ENCODE measurements at places on chromosomes 7 and 10. TPM values are rescaled to one million over a fixed set of nuclear protein-coding genes. Genes with fewer than 3 reads are reported as not detected.

DNA sequence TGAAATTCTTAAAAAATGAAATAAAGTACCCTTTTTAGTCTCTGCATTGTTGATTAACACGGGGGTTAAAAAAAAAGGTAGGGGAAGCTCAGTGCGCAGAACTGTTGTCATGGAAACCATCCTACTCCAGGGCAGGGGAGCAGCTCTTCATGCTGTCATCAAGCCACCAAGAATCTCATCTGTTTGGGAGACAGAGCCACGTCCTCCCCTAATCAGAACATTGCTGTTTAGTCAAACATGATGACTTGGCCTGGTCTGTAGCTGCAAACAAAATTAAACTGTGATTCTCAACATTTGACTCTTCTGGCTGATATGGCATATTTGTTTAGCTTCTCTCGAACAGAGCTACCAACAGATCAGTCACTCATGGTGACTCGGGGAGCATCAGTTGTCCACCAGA is 254.4 kb upstream of the KLF14 start:
- ATAC-seq: peak; percentile 80

Gene COPG2
- 31.2 TPM for total RNA-seq

DNA sequence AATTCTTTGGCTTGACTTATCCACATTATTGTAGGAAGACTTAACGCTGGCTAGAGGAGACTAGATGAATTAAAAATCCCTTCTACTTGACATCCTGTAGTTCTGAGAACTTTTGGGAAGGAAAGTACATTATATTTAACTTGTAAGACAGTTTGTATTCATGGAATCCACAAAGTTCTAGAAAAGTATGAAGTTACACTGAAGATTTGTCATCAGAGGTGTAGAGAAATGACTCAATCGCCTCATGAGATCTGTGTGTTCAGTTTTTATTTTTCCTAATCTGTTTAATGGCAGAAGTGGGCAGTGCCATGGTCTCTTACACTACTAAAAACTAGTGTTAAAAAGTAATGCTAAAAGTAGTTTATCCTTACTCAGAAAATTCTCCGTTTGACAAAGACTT is 89.1 kb upstream of the SMIM30 start:
- no peak for ATAC-seq

Gene IPMK
- 26.4 TPM for total RNA-seq

GRCh38 chr7:67549126-67549525 is 552.5 kb downstream of the TYW1 start:
- no peak for ATAC-seq

- ATAC-seq: no peak
Observed at GRCh38 chr7:52498366-52498765, 537.1 kb upstream of the POM121L12 start.

Gene POU6F2
- 0.16 TPM for total RNA-seq

Gene RHEB
- total RNA-seq: 55.5 TPM

Gene LAMB4
- not detected for total RNA-seq

- no peak for ATAC-seq
Observed at GRCh38 chr10:72593963-72594362, 31.9 kb downstream of the MICU1 start.

Gene NPY
- not detected for total RNA-seq

DNA sequence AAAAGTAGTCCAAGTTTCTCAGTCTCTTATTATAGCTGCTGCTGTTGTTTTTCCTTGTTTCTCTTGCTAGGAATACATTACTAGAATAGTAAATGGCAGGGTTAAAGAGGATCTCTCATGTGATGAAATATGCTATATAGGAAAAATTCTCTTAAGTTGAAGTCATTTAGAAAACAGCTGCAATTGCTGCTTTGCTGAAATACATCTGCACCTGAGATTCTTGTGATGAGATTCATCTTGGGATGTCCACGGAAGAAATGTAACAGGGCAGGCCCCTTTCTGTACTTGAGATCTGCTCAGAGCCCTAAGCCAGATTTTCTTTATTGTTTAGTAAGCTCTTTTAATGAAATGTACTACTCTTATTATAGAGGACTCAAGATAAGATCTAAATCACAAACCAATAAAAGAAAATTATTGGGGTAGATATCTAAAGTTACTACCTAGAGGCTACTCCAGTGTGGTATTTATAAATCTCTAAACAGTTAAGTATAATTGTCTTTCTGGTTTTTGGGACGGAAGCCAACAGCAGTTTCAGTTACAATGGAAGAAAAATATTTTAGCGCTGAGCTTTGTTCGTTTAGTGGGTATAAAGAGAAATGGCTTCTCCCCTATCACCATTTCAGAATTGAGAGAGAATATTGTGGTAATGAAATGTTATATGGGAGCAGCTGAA is 701.5 kb downstream of the KCNMA1 start:
- ATAC-seq: no peak

Gene ZEB1
- 49.2 TPM for total RNA-seq

GRCh38 chr10:1292611-1293031 is 236.4 kb downstream of the WDR37 start:
- no peak for ATAC-seq

DNA sequence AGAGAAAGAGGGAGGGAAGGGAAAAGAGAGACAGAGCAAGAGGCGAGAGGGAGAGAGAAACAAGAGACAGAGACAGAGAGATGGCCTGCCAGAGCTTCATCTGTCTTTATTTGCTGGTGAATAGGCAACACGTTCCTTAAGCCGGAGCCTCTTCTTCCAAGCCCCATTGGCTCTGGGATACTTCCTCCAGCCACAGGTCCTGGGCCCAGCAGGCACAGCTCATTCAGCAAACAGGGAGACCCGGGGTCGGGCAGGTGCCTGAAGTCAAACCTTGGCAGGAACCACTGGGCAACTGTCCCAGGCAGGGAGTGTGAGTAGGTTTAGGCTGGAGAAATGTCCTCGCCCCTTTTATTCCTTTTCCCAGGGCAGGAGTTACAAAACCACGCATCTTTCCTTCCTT is 68.2 kb downstream of the MYL10 start:
- no peak for ATAC-seq

Gene NEBL
- total RNA-seq: not detected

- ATAC-seq: peak; percentile 60
Observed at GRCh38 chr10:133278577-133279265, 2.1 kb upstream of the ADAM8 start.

GRCh38 chr10:101452176-101452575 is 98.2 kb downstream of the BTRC start:
- ATAC-seq: no peak

DNA sequence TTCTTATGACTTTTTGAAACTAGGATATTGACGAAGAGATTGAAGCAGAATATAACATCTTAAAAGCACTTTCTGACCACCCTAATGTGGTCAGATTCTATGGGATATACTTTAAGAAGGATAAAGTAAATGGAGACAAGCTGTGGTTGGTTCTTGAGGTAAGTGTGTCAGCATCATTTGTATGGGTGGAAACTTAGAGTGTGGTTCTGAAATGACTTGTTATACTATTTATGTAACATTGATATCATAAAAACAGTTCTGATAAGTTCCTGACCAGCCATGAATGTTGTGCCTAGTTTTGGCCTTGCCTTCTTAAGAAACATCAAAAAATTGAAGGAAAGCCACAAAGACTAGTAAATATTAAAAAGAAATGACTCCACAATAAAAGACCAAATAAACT is 20.8 kb downstream of the MYO3A start:
- ATAC-seq: no peak

- ATAC-seq: no peak
Observed at GRCh38 chr10:116522803-116523381, 22.8 kb upstream of the PNLIP start.

DNA sequence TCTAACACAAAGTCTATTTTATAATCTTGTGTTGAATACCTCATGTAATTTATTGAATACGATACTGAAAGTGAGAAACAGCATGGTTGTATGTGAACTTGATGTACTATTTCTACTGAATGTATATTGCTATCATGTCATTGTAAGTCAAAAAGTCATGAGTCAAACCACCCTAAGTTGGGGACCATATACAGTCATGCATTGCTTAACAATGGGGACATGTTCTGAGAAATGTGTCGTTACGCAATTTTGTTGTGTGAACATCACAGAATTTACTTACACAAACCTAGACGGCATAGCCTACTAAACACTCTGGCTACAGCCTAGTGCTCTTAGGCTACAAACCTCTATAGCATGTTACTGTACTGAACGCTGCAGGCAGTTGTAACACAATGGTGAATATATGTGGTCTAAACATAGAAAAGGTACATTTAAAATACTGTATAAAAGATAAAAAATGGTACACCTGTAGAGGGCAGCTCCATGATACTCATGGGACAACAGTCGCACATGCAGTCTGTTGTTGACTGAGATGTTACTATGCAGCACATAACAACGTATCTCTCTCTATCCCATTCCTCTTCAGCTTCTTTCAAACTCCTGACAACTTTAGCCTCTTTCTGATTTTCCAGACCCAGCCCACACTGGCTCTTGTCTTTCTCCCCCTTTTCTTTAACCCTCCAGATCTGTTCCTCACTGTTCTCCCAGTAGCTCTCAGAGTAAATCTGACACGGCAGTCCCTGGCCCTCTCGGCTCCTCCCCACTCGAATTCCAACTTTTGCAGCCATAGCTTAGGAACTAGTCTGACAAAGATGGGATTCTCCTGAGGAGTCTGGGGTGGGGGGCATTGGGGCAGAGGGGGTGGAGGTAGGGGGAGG is 90.1 kb downstream of the SNX10 start:
- ATAC-seq: peak; percentile 11

Gene EBLN1
- total RNA-seq: not detected

GRCh38 chr7:105806592-105807447 is 69.6 kb downstream of the ATXN7L1 start:
- peak; percentile 65 for ATAC-seq

Gene FRAT2
- total RNA-seq: 9.7 TPM

DNA sequence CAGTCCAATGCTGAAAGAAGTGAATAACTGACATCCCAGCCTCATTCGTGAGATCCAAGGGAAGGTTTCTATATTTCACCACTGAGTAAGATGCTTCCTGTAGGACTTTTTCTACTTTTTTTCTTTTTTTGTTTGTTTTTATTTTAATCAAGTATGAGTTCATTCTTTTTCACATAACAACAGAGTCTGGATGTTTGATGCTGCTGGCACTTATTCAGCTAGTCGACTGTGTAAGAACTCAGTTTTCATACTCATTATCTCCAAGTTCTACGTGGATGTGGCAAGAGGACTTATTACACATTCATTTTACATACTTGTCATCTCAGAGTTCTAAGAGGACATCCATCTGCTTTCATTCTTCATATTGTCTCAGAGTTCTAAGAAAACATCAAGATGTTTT is 86.9 kb downstream of the CPXM2 start:
- no peak for ATAC-seq

DNA sequence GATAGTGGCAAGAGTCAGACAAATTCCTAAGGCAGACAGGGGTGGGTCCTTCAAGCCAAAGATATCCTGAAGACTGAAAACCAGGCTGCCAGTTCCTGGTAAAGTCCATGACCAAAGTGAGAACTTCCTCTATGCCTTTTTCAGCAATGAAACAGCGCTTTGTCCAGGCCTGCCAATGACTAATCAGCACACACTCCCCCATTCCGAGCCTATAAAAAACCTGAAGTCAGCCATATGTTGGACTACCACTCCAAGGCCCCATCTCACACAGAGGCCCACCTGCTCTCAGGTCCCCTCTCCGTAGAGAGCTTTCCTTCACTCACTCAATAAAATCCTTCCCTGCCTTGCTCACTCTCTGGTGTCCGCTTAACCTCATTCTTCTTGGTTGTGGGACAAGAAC is 402.2 kb downstream of the ANKRD7 start:
- ATAC-seq: no peak

Data from activated T-helper 17 cell treated with anti-CD3 and anti-CD28 coated beads, Interleukin-2, amount 50 U/mL, for 72 hours (primary cell).